ENCODE measurements at places on chromosomes 2 and 18.

DNA sequence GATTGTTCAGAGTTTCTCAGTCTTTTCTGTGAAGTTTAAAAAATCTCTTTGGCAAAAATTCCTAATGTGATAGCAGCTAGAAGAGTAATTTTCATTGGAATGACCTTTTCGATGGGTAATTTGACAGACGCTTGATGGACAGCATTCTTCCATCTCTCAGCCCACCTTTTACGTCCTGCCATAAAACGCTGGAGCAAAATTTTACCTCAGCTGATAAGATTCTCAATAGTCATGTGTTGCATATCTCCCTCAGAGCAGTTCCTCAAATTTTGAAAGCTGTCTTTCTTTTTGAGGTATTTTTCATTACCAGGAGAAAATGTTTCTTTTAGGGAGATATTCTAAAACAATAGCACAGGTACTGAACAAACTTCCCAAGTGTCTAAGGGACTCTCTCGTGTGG is 441.4 kb downstream of the PARD3B start:
- no peak for DNase-seq

DNA sequence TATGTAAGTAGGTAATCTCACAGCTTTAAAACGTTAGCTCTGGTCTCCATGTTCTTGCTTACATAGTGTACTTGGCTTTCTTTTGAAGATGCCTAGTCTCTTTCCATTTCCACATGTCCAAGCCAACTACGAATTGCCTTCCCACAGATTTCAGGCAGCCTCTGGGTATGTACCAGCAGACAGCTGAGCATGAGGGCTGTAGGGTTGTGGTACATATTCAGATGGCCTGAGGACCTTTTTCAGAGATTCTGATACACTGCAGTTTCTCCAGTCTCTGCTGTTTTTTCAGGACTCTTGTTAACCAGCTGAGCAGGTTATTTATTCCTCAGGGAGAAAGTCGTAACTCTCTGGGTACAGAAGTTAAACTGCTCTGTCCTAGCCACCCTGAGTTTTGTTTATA is 3.1 kb upstream of the KCNJ13 start:
- DNase-seq = no peak

GRCh38 chr2:52874466-52875106 is 893.0 kb upstream of the CHAC2 start:
- no peak for DNase-seq

- DNase-seq = no peak
Observed at GRCh38 chr2:69385443-69386151, 1.4 kb downstream of the GFPT1 start.
